CD4-positive, alpha-beta T cell treated with Interleukin-6 at 100 ng/mL for 8 hours (primary cell): ENCODE measurements at places on chromosomes 3 and 15.

- DNase-seq, result peak; percentile 38
These were observed 2.6 kb downstream of the SMAD3 start for GRCh38 chr15:67067930-67068551.

DNA sequence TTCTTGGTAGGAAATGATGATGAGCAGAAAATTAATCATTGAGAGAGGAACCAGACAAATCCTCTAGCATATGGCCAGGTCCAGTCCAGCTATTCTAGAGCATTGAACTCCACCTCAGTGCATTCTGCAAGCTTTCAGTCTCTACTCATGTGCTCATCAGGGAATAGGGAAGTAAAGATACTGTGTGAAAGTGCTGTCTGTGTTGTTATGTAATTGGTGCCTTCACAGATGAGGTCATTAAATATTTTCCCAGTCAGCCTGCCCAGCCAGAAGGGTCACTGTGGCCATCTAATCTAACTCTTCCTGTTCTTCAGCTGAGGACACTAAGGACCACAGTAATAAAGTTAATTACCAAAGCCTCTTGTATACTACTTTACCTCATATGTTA is 28.2 kb downstream of the C3orf62 start:
- DNase-seq, result no peak

DNA sequence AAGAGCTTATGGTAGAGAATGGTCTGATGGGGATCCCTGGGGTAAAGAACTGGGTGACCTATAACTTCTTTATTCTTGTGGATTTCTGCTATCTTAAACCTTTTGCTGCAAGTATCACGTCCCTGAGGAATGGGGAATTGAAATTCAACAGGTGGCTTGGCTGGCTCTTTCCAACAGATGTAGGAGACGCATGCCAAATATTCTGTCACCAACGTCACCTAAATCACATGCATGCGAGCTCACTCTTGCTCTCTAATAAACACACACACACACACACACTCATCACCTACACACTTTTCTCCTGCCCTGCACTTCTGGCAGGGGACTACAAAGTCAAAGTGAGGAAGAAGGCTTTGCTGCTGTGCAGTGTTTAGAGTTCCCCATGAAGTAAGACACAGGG is 145.8 kb upstream of the NECTIN3 start:
- no peak for DNase-seq

DNA sequence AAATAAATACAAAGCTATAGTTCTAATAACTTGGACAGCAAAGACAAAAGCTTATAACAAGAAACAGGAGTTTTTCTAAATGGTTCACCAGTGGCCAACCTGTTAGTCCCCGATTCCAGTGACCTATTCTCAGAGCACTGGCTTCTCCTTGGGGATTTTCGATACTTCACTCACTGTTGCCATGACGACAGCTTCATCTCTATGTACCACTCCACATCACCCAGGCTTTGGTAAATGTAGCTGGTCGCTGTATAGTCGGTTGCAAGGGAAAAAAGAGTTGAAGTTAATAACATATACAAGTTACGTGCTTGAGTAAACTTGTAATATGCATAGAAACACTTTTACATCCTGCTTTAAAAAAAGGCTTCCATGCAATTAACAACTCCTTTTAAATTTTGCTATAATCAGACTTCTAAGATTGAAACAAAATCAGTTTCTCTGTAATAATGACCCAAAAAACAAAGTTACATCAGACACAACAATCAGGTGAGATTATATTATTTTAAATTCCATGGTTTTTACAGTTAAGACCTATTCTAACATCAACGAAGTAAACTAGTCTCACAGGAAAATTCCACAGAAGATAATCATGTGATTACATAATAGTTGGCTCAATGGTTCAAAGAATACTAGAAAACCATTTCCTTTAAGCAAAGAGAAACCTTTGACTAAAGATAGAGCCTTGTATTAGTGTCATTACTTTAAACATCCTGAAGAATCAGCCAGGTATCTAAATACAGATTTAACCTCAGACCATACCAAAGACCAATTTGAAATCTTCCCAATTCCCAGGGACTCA is 2.9 kb downstream of the CCNL1 start:
- DNase-seq, result no peak

DNA sequence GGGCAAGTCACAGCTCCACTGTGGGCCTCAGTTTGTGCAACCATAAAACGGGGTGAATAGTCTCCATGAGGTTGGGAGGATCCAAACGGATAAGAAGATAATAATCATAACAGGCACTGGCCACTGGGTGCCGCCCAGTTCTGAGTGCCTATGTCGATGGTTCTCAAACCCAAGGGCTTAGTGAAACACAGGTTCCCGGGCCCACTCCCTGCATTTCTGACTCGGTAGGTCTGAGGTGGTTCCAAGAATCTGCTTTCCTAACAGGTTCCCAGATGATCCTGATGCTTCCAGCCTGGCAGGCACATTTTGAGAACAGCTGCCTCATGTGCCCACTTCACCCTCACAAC is 21.2 kb downstream of the ALS2CL start:
- no peak for DNase-seq

DNA sequence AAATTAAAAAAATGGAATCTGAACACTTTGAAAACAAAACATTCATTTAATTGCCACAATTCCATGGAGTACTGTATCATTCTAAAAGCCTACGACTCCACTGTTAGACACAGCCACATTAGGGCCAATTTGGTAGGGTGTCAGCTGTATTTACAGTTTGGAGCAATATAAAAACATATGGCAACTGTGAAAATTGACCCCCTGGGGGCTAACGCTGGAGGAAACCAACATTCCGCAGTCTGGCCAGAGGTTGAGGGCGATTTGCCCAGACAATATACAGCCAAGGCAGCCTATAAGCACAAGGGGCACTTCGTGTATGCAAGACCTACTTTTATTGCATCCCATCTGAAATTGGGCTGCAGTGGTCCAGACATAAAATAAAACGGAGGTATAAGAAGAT is 476.5 kb upstream of the WNT5A start:
- no peak for DNase-seq

DNA sequence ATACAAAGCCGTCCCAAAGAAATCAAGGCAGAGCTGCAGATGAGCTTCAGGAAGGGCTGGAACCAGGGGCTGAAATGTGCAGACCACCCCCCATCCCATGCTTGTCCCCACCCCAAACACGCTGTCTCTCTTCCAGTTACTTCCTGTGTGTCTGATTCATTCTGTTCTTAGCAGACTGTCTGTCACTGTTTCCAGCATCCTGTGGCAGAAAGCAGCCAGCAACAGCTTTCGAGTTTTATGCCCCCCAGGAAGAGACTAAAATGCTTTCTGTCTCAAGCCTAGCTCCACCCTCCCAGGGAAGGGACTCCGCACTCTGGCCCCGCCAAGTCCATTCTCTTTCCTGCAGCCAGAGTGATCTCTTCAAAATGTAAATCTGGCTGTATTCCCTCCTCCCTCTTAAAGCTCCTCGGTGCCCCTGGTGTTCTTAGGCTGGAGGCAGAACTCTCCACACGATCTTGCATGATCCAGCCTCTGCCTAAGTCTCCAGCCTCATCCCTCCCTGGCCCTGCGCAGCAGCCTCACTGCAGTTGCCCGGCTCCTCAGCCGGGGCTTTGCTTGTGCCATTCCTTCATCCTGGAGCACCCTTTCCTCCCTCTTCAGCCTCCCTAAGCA is 41.5 kb downstream of the HRH1 start:
- DNase-seq, result no peak

DNA sequence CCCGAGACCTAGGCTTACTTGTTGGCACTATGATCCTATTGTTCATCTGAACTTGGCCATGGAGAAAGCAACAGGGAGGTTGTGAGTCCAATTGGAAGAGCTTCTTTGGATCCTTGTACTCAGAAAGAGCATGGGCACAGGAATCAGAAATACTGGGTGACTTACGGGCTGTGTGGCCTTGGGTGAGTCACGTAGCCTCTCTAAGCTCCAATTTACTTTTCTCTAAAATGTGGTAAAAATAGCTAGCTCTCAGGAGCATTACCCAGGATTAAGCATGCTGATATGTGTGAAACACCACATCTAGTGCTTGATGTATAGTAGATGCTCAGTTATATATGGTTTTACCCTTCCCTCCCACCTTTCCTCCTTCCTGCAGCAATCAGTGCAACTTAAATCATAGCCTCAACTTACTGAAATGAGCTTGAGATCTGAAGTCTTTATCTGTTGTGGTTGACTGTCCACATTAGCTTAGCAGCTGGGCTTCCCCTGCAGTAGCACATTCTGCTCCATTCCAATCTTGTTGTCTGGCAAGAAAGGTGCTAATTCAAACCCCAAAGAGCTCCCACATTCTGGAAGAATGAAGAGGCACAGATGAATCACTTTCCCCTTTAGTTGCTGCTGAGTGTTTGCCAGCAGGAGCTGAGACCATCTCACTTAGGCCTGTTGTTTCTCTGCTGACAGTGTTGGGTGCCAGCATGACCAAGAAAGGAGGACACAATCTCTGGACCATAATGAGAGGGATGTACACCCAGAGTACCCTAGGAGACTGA is 299.1 kb upstream of the TRIM42 start:
- no peak for DNase-seq

GRCh38 chr15:60548101-60548500 is 69.2 kb upstream of the ICE2 start:
- peak; percentile 53 for DNase-seq

DNA sequence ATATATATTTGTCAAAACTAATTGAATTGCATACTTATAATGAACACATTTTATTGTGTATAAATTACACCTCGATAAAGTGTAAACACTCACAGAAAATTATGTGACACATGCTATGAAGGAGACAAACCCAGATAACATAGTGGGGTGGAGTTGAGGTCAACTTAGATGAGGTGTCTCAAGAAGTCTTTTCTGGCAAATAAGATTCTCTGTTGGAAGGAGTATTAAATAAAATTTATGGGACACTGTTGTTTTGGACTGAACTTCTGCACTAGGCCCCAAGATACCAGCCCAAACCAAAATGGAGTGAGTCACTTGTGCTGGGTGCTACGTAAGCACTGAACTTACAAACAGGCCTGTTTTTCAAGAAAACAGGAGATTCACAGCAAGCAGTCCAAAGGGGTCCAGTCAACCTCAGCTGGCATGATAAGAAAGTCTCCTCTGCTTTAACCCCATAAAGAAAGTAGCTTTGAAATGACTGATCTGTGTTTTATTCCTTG is 18.7 kb downstream of the ACTC1 start:
- no peak for DNase-seq

- no peak for DNase-seq
These were observed 98.7 kb upstream of the ARL6 start for GRCh38 chr3:97665896-97666295.

DNA sequence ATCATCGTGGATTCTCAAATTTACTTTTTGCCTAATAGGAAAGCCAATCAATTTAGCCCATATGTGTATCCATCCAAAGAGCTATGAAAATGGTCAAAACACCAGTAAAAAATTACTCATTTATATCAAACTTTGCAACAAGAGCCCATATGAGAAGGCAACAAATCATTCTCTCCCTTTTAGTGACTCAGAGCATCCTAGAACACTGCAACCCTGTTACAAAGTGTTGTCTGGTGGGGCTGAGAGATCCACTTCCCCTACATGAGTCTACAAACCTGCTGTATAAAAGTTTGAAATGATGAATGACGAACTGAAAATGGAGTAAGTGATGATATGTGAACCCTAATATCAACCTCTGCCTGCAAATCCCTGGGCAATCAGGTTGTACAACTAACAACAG is 23.3 kb downstream of the PDZRN3 start:
- DNase-seq, result no peak

GRCh38 chr3:183369117-183369516 is 59.3 kb downstream of the MCF2L2 start:
- no peak for DNase-seq

- DNase-seq, result no peak
These were observed 3.5 kb upstream of the PAK6 start for GRCh38 chr15:40235201-40235885.

- DNase-seq, result no peak
These were observed 97.0 kb downstream of the FNDC3B start for GRCh38 chr3:172136330-172136729.
